ENCODE measurements at places on chromosomes 12 and 14. TPM values are rescaled to one million over a fixed set of nuclear protein-coding genes. Genes with fewer than 3 reads are reported as not detected.

The ACSM4 gene
- not detected for total RNA-seq

DNA sequence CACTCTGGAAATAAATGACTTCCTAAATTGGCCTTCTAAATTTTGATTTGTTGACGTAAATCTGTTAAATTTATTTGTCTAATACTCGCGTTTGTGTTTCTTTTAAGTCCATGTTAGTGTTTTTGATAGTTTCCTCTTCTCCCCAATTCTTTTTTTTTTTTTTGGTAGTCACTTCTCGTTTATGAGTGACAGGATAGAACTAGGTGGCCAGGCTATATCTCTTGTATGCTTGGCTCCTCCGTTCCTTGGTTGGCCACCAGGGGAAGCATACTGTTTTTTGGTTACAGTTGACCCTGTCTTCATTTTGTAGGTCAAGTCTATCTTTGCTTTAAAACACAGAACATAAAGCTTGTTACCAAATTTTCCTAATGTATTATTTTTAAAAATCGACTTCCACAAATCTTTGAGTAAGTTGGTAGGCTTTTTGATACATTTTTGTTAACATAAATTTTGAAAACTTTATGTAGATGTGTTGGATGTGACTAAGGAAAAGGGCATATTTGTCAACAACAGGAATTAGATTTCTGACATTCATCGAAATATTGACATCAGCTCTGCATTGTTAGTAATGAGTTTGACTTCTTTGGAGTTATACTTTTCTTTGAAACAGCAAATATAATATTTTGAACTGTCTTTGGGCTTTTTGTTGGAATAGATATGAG lies 2.2 kb downstream of the RCOR1 start:
- DNase-seq, result peak; percentile 82

The SLCO1C1 gene
- total RNA-seq, result not detected

- peak; percentile 72 for DNase-seq
These were observed 7.6 kb upstream of the AEBP2 start for GRCh38 chr12:19431407-19432308.

GRCh38 chr12:94053676-94054075 lies 94.7 kb upstream of the PLXNC1 start:
- DNase-seq, result no peak

- no peak for DNase-seq
These were observed 82.6 kb downstream of the ERC1 start for GRCh38 chr12:1073652-1074051.

GRCh38 chr14:73833530-73834260 lies 17.9 kb upstream of the PTGR2 start:
- no peak for DNase-seq

- DNase-seq, result no peak
These were observed 18.3 kb upstream of the VASH1 start for GRCh38 chr14:76742966-76743365.

DNA sequence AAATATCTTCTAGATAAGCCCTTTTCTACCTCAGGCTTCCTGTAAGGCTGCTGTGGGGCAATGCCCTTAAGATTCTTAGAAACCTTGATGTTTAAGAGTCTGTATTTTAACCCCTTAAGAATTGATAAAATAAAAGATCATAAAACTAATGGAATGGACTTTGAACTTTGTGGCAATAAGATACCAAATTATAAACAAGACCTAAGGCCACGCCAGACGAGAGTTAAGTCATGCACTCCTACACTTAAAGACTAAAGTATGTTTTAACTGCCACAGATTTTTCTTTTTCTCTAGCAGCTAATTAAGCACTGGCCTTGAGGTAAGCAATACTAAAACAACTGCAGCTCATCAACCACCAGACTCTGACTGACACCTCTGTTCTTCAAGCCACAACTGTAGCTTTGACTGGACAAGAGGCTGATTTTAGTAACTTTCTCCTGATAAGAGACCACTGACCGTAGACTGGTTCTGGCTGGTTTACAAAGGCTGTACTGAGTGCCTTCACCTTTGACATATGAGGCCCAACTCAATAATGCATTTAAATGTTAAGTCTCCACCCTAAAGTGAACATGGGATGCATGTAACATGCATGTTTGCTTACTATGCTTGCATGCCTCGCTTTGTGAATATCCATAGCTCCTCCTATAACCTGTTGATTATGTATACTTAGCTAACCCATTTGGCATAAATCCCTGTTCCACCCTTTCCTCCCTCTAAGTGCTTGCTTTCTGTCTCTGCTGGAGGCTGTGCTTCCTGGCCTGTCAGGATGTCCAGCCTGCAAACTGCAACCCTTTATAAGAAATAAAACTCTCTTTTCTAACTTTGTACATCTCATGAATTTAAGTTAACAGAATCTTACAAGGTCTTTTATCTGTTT lies 71.9 kb downstream of the KLHL28 start:
- DNase-seq, result no peak

GRCh38 chr14:101603096-101603495 lies 41.8 kb downstream of the DIO3 start:
- DNase-seq, result no peak

GRCh38 chr14:58978343-58978742 lies 210.1 kb upstream of the DAAM1 start:
- DNase-seq, result no peak

The RPL10L gene
- not detected for total RNA-seq

GRCh38 chr14:61739133-61739532 lies 23.1 kb upstream of the SNAPC1 start:
- no peak for DNase-seq

The TAS2R9 gene
- total RNA-seq, result not detected

The SLC25A29 gene
- 5.4 TPM for total RNA-seq

- DNase-seq, result no peak
These were observed 8.3 kb downstream of the PXN start for GRCh38 chr12:120257041-120257821.

- DNase-seq, result peak; percentile 6
These were observed 193.5 kb upstream of the CNOT2 start for GRCh38 chr12:70049596-70050360.

- no peak for DNase-seq
These were observed 4.4 kb upstream of the TDRD9 start for GRCh38 chr14:103923863-103924262.

DNA sequence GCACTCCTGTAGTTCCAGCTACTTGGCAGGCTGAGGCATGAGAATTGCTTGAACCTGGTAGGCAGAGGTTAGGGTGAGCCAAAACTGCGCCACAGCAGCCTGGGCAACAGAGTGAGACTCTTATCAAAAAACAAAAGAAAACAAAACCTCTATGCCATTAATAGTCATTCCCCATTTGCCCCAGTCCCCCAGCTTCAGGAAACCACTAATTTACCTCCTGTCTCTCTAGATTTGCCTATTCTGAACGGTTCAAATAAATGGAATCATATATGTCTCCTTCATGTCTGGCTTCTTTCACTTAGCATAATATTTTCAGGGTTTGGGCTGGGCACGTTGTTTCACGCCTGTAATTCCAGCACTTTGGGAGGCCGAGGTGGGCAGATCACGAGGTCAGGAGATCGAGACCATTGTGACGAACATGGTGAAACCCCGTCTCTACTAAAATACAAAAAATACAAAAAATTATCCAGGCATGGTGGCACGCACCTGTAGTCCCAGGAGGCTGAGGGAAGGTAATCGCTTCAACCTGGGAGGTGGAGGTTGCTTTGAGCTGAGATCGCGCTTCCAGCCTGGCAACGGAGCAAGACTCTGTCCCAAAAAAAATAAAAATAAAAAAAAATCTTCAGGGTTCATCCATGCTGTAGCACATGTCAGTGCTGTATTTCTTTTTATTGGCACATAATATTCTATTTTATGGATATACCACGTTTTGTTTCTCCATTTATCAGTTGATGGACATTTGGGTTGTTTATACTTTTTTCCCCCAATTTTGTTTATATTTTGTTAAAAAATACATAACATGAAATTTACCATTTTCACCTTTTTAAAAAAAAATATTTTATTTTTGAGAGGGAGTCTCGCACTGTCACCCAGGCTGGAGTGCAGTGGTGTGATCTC lies 31.9 kb downstream of the KNTC1 start:
- DNase-seq, result no peak

The AGAP2 gene
- 28.0 TPM for total RNA-seq

The NANOG gene
- not detected for total RNA-seq

- no peak for DNase-seq
These were observed 94.3 kb downstream of the C12orf42 start for GRCh38 chr12:103401421-103401820.

- DNase-seq, result no peak
These were observed 10.5 kb upstream of the OR10P1 start for GRCh38 chr12:55626154-55626553.

- peak; percentile 82 for DNase-seq
These were observed 108.7 kb upstream of the CCND2 start for GRCh38 chr12:4164559-4165558.

DNA sequence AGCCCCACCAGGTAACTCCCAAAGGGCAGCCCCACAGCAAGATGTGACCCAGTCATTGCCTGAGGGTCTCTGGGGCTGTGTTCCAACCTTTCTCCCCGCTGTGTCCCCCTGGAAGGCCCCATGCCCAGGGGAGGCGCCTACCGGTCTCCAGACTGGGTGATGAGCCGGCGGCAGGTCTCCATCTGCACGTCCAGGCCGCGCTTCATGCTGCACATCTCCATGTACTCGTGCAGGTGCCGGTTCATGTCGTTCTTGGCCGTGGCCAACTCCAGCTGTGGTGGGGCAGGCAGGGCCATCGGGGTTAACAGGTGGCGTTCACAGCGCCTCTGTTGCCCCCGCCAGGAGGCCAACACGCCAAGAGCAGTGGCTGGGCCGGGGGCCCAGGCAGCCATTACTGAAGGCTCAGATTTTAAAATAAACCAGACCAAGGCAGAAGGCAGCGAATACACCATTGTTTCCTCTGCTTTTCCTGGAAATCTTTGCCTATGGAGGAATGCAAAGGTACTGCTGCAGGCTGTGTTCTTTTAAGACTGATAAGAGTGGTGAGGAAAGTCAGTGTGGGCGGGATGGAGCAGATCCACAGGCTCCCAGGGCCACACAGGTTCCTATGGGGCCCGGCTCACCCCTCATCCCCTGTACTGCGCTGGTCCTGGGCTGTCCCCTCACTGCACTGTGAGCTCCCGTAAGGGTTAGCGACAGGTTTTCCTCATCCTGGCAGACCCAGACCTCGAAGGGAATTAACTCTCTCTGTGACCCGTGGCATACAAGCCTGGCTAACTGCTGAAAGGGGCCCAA lies 7.3 kb downstream of the GAPDH start:
- no peak for DNase-seq

DNA sequence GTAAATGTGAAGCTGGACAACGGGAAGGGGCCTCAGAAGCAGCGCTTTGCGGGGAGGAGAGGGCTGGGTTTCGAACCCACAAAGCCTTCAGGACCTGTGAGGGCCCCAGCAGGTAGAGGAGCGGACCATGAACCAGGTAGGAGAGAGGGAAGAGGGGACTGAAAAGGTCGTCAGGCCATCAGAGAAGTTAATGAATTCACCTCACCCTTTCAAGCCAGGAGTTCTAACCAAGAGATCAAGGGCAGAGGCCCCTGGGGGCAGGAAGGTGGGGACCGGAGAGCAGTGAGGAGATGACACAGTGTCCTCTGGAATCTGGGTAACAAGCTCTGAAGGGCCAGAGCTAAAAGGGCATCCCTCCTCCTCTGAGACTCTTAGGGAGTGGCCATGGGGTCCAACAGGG lies 19.4 kb downstream of the SERPINA1 start:
- no peak for DNase-seq

The DIO2 gene
- not detected for total RNA-seq

DNA sequence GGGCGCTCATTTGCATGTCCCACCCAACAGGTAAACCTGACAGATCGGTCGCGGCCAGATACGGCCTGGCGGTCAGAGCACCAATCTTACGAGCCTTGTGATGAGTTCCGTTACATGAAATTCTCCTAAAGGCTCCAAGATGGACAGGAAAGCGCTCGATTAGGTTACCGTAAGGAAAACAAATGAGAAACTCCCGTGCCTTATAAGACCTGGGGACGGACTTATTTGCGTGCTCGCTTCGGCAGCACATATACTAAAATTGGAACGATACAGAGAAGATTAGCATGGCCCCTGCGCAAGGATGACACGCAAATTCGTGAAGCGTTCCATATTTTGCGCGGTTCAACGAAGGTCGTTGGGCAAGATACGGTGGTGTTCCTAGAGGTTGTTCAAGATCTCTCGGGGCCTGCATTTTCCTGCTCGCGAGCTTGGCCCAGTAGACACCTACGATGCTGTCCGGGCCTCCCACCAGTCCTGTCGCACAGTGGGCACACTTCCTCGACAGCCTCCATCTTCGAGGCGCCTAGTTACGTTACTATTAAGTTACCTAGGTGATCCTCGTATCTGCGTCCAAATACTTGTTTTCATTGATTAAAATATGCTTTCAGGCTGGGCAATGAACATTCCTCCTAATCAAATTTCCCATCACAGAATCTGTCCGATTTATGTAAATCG lies at the start of gene RNU6-7:
RNU6-7 (plus strand) TSS at position 230 of the 675 bp plus-strand sequence.
- DNase-seq, result peak; percentile 40

DNA sequence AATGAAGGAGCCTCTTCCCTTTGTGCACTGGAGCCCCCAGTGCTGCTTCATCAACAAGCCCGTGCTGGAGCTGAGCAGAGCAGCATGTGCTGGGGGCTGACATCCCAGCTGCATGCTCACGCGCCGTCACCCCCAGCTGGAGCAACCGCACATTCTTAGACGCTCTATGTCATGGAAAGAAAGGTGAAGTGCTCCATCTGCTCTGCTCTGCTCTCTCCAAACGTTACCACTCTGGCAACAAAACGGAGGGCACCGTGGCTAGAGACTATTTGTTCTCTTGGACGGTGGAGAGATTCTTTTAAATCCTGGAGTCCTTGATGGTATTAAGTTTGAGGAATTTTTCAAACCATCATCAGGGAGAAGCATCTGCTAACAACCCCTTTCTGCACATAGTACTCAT lies 208.4 kb downstream of the C12orf75 start:
- no peak for DNase-seq

GRCh38 chr12:88736031-88736430 lies 155.8 kb upstream of the KITLG start:
- no peak for DNase-seq

DNA sequence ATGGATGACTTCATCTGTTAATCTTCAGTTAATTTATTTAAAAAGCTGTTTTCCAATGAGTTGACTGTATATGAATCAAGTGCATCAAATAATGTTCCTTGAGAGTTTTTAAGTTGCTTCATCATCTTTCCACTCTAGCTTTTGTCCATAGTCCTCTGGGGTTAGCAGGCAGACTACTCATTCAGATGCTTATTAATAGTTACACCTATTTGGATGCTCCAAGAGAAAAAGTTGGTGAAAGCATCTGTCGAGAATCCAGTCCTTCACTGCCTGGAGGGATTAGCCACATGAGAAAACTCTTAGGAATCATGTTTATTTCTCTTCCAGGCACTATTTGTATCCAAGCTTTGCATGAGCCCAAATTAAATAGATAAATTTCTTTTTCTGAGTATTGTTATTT lies 70.2 kb downstream of the DACT1 start:
- no peak for DNase-seq
